ENCODE measurements at places on chromosomes 5 and 9.

DNA sequence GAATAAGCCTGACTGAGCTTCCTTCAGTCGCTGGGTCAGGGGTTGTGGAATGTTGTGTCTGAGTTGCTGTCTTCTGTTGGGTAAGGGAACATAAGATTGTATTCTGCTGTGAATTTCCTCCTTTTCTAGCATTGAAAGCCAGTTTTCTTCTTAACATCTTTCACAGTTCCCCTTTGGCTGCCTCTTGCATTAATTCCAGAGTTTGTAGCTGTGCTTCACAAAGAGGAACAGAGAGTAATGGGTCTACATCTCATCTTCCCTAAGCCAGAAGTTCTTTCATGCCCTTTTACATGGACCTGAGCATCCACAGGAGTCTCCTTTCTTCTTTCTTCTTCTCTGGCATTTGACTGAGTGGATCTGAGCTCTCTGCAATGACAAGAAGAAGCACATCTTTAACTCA lies 686.8 kb downstream of the KCTD16 start:
- DNase-seq: no peak

DNA sequence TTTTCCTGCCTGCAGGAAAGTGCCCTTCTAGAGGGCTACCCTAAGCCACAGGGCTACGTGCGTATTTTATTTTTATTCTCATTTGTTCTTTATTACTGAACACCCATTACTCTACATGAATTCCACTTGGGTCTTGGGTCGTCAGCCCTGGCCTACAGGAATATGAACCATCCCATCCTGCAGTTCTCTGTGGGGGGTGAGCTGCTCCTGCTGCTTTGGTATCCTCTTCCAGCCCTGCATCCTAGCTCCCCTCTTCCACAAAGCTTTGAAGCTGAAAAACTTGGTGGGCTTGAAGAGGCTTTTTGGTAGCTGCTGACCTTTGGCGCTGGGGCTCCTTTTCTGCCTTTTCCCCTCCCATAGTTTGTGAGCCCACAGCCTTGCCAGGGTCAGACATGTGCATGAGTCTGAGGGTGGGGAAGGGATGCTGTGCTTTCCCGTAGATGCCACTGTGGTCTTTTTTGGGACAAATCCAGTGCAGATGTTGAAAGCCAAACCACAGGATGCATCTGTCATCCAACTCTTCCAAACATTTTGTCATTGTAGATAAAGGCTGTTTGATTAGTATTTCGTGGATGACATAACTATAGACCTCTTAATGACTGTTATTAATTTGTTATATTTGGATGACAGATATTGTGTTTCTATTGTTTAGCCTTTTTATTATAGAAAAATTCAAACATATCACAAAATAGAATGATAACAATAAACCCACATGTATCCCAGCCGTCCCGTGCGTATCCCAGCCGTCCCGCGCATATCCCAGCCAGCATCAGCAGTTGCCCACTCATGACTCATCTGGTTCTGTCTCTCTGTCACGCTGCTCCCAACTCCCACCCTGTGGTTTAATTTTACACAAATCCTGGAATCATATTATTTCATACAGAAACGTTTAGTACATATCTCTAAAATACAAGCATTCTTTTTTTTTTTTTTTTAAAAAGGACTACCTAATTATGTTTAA lies 43.9 kb downstream of the SLC46A2 start:
- DNase-seq: no peak

DNA sequence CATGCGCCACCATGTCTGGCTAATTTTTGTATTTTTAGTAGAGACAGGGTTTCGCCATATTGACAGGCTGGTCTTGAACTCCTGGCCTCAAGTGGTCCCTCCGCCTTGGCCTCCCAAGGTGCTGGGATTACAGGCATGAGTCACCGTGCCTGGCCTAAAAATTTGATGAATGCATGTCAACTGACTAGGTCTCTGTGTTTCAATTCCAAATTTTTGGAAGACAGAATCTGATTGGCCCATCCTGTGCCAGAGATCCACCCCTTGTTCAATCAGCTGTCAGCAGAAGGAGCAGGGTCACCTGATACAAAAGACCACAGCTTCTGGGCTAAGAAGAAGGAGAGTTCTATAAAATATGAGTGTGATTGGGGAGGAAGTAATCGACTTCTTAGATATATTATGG lies 43.5 kb upstream of the COL15A1 start:
- DNase-seq: no peak

DNA sequence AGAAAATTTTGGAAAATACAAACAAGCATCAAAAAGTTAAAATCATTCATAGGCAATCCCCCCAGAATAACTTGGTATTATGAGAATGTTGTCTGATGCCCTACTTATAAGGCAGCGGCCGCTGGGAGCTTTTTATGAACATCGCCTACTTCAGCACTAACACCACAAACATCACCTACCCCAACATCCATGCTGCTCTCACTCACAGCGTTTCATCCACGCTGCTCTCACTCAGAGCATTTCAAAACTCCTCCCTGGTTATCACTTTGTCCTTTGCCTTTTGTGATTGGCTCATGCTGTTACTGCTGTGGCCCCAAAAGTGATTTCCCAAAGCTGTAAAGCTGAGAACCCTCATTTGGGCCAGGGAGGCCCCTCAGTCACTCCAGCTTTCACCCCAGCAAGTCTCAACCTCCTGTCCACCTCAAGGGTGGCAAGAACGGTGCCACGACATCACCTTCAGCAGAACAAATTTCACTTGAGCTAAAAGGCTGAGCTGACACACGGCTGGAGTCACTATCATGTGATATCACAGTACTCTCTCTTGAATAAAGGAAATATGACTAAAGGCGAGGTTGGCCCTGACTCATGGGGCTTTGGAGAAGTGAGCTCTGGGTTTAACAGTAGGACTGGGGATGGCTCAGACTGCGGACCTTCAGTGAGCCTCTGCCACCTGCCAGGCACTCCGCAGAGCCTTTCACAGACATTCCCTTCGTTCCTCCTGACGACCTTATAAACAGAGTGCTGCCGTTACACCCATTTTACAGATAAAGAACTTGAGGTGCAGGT lies 25.2 kb downstream of the SHC3 start:
- no peak for DNase-seq

DNA sequence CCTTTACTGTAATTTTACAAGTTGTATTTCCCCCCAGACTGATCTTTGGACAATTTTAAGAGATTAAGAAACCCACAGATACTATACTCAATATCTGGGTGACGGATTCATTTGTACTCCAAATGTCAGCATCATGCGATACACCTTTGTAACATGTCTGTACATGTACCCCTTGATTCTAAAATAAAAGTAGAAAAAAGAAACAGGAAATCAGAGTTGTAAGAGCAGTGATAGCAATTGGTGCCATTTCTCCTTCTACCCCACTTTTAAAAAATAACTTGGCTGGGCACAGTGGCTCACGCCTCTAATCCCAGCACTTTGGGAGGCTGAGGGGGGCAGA lies 116.9 kb downstream of the FGF1 start:
- no peak for DNase-seq

- DNase-seq: no peak
These were observed 63.3 kb upstream of the SLC30A5 start for GRCh38 chr5:69030358-69031062.
